ENCODE measurements at places on chromosomes 12 and 14. TPM values are rescaled to one million over a fixed set of nuclear protein-coding genes. Genes with fewer than 3 reads are reported as not detected.

GRCh38 chr12:20492251-20492760, 124.0 kb downstream of the PDE3A start:
- peak; percentile 28 for DNase-seq

DNA sequence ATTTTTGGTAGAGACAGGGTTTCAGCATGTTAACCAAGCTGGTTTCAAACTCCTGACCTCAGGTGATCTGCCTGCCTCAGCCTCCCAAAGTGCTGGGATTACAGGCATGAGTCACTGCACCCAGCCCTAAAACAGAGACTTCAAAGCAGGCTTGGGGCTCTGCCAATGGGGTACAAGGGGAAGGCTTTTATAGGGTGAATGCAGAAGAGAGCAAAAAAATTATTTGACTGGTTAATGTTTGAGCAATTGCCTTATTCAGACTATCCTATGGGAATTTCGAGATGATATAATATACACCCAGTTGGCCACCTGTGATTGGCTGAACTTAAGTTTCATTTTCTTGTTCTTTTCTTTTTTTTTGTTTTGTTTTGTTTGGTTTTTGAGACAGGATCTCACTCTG, 31.5 kb upstream of the ACTN1 start:
- DNase-seq = no peak

- DNase-seq = no peak
These were observed 93.1 kb downstream of the SRGAP1 start for GRCh38 chr12:63937378-63938316.

- peak; percentile 42 for DNase-seq
These were observed 326.5 kb downstream of the NAV3 start for GRCh38 chr12:78157199-78157598.

- no peak for DNase-seq
These were observed 997.8 kb downstream of the NRXN3 start for GRCh38 chr14:79167957-79168356.

- DNase-seq = no peak
These were observed 60.9 kb downstream of the ELK3 start for GRCh38 chr12:96255077-96255476.

GRCh38 chr14:35229792-35230089, 62.4 kb upstream of the PSMA6 start:
- no peak for DNase-seq

DNA sequence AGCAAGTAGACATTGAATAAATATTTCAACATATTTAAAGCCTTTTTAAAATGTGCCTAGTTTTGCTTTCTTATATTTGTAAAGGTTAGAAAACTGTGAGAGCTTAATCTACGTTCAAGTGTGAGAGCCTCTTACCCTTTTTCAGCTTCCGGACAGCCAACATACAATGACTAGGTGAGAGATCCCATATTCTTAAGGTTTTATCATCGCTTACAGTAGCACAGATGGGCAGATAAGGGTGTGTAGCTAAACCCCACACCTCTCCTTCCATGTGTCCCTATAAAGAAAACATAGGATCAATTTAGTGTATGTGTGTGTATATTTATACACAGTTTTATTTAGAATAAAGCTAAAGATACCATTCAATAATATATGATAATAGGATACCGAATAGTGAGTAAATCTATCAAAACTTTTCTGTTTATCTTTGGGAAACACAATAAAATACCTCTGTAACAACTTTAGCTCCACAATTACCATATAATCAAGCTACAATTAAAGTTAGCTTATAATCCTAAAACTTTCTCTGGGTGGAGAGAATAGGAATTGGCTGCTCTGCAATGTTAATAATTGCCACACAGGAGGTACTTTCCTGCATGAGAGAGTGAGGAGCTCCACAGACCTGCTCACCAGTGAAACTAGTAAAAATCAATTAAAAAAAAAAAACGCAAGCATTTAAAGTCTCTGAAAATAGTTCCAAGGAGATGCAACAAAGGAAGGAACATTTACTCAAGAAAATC, 110.8 kb downstream of the EML5 start:
- DNase-seq = no peak

- DNase-seq = no peak
These were observed 281.4 kb upstream of the FKBP4 start for GRCh38 chr12:2513141-2514037.

- DNase-seq = no peak
These were observed 161.5 kb downstream of the SEC23A start for GRCh38 chr14:38941488-38941887.

The MYH6 gene
- not detected for total RNA-seq

The RDH11 gene
- 37.7 TPM for total RNA-seq

The RDH5 gene
- total RNA-seq = 2.0 TPM
